Left cardiac atrium (tissue), 4 donors: ENCODE measurements at places on chromosomes 11 and 22.

GRCh38 chr11:75797116-75797515, 17.9 kb upstream of the UVRAG start:
- DNase-seq = no peak

DNA sequence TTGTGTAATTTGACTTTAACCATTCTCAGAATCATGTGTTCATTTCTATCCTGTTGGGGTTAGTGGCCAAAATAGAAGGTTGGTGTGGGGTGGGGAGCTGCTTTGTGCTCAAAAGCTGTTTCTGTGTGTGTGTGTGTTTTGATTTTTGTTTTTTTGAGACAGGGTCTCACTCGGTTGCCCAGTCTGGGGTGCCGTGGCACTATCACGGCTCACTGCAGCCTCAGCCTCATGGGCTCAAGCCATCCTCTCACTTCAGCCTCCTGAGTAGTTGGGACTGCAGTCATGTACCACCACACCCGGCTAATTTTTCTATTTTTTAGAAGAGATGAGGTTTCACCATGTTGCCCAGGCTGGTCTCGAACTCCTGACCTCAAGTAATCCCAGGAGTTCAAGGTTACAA, 18.1 kb upstream of the AIFM3 start:
- no peak for DNase-seq

GRCh38 chr11:119970555-119971304, 167.2 kb downstream of the TRIM29 start:
- no peak for DNase-seq

DNA sequence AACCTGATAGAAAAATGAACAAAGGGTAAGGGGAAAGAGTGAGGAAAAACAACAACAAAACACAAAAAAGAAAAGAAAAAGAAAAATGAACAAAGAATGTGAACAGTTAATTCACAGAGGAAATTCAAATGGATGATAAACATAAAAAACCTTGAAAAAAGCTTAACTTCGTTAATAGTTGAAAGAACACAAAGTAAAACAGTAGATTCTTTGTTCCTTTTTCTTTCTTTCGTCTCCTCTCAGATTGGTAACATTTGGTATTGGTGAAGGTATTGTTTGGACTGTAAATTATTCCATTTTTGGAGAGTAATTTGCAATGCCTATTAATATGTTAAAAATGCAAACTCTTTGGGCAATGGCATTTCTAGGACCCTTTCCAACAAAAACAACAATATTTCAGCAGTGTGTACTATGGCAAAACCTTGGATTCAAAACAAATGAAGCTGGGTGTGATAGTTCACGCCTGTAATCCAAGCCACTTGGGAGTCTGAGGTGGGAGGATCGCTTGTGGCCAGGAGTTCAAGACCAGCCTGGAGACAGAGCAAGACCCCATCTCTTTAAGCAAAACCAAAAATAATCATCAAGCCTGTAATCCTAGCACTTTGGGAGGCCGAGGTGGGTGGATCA, 3.3 kb upstream of the BACE1 start:
- no peak for DNase-seq

- DNase-seq = no peak
Measured at GRCh38 chr11:2277933-2278523, 7.6 kb upstream of the ASCL2 start.

DNA sequence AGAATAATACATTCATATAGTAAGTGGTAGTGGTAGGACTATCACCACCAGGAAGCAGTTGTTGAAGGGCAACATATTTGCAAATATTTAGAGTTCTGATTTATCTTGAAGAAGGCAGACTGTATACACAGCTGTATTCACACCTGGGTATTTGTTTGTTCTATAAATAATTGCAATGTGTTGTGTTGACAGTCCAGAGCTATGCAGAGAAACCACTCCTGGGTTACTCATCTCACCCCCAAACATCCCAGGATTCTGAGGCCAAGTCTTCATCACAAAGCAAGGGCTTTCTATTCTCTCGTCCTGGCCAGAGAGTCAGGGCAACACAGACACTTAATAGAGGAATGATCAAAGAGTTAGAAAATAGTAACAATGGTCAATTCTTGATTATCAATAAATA, 102.1 kb upstream of the FAT3 start:
- no peak for DNase-seq

DNA sequence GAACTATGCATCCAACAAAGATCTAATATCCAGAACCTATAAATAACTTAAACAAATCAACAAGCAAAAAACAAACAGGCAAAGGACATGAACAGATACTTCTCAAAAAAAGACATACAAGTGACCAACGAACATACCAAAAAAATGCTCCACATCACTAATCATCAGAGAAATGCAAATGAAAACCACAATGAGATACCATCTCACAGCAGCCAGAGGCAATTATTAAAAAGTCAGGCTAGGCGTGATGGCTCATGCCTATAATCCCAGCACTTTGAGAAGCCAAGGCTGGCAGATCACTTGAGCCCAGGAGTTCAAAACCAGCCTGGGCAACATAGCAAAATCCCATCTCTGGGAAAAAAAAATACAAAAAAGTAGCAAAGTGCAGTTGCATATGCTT, 10.7 kb downstream of the SAA4 start:
- DNase-seq = no peak

GRCh38 chr11:132336781-132337535, 966.5 kb downstream of the NTM start:
- DNase-seq = no peak

DNA sequence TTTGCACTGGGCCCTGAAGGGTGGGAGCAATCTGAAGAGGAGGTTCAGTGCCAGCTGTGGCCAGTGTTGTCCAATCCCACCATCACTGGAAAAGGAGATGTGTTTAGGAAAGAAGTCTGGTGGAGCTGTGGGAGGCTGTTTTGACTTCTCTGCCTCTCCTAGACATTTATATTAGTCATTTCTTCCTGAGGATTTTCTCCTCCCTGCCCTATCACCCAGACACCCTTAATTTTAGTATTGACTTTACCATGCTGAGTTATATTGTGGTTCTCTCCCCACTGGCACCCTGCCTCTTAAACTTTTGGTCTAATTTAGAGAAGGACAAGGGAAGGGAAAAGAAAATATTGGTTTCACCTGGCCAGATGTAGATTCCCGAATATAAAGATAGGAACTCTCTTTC, 159.1 kb downstream of the WNT11 start:
- no peak for DNase-seq

GRCh38 chr11:87926250-87926970, 248.8 kb downstream of the RAB38 start:
- DNase-seq = no peak

DNA sequence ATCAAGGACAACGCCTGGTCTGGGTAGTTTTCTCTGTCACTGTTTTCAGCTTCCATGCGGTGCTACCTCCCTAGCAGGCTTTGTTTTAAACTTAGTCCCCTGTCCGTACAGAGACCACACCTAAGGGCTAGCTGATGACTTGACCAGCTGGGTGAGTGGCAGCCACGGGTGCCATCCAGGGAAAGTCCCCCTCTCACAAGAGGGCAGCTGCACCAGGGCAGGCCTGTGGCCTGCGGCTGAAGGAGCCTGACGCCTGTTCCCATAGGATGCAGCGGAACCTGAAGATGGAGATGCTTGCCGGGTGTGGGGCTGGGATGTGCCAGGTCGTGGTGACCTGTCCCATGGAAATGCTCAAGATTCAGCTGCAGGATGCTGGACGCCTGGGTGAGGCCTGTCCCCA, 19.9 kb downstream of the SLC25A18 start:
- no peak for DNase-seq
